ENCODE measurements at places on chromosomes 3 and 15.
A peak's percentile ranks its signal among the peaks of the same experiment; 100 is the strongest.

GRCh38 chr3:176590722-176591121, 606.6 kb downstream of the TBL1XR1 start:
- DNase-seq: no peak

GRCh38 chr3:106425026-106425425, 556.2 kb upstream of the CBLB start:
- no peak for DNase-seq

DNA sequence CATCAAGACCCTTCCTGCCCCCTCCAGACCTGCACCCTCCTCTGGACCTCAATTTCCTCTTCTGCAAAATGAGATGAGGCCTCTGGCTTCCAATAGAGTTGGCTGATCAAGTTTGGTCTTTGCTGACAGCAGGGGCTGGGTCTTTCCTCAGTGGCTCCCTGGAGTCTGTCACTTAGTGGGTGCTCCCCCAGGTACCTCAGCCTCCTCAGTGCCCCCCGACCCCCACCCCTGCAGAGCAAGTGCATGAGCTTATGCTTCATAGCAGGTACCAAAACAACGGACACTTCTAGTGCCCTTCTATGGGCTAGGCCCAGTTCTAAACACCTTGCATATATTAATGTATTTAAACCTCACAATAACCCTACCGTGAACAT, 6.9 kb upstream of the PLXND1 start:
- DNase-seq: no peak

DNA sequence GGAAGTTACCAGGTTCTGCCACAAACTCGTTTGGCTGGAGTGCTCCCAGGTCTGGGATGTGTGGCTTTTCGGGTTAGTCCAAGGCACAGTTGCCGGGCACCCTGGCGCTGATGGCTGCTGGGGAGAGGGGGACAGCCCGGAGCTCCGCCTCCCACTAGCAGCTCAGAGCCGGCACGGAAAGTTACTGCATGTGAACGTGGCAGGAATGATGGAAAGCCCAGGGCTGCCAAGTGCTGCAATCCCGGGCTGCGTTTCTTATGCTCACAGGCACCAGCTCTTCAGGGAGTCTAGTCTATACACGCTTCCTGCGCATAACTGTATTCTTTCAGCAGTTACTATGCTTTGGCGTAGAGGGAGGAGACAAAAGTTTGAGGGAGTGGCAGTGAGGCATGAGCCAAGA, 141.8 kb upstream of the ICE2 start:
- DNase-seq: no peak

DNA sequence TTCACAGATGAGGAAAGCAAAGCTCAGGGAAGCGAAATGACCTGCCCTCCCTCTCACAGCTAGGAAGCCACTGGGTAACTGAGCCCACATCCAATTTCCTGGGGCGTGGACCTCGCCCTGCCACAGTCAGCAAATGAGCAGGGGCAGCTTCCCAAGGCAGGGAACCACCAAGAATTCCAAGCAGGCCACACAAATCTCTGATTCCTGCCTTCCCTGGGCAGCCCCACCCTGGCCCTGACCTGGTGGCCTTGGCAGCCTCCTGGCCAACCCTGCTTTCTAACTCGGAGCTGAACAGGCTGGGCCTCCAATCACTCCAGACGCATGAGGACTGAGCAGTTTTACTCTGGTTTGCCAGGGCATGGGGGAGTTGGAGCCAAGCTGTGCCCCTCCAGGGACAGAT, 203.7 kb upstream of the TLE3 start:
- DNase-seq: no peak

- no peak for DNase-seq
Measured at GRCh38 chr3:88984256-88984655, 123.2 kb upstream of the EPHA3 start.

DNA sequence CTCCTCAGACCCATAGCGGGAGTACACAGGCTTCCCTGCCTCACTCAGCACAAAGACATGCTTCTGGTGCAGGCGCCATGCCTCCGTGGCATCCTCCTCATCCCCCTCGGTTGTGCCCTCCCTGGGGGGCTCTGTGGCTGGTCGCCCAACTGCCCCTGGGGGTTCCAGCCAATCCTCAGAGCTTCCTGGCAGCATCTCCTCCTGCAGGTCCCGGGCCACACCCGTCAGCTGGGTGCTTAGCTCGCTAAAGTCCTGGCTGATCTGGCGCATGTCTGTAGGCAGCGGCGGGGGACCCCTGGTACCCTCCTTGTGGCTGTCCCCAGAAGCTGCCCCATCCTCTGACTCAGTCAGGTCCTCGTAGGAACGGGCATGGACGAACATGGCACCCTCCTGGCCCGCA, 7.9 kb upstream of the MST1R start:
- DNase-seq: no peak

- DNase-seq: no peak
Measured at GRCh38 chr3:47318916-47319315, 36.2 kb downstream of the KLHL18 start.

- no peak for DNase-seq
Measured at GRCh38 chr3:68958932-68959331, 26.6 kb upstream of the TAFA4 start.

DNA sequence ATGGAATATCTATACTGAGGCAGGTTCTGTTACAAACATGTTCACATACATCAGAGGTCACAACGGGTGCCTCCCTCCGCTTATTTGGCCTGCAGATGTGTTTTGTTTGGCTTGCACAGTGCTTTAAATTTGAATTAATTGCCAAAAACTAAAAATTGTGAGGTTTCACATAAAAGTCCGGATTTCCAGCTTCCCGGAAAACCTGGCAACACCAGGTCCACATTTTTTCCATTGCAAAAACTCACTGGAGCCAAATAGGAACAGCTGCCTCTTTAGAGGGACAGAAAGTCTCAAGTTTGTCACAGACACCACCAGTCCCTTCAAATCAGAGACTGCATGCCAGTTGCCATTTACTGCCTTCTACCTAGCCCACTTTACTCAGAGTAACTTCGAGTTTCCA, 205.9 kb upstream of the MDFIC2 start:
- DNase-seq: no peak

DNA sequence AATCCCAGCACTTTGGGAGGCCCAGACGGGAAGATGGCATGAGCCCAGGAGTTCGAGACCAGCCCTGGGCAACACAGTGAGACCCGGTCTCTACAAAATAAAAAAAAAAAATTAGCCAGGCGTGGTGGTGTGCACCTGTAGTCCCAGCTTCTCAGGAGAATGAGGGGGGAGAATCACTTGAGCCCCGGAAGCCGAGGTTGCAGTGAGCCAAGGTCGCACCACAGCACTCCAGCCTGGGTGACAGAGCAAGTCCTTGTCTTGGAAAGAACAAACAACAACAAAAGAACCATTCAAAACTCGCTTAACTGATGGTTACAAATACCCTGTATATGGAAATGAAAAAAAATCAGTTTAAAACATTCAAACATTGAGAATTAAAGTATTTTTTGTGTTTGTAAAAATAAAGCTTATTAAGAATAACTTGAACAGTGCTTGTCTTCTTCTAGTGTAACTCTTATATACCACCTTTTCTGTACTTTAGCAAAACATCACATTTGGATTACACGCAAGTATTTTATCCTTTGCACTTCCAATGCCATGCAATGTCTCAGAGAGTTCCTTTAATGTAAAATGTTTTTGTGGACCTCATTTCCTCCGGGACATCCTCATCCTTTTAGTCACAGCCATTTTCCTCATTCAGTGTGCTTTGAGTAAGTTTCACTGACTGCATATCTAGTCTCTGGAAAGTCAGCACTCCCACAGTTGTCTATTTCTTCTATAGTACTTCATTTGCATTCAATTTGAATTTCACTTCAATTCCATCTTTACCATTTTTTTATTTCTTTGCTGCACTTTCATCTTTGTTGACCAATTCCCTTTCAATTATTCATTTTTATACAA, 113.0 kb upstream of the GOLGA8J start:
- no peak for DNase-seq

GRCh38 chr3:124653071-124653796, 77.0 kb upstream of the UMPS start:
- DNase-seq: no peak

DNA sequence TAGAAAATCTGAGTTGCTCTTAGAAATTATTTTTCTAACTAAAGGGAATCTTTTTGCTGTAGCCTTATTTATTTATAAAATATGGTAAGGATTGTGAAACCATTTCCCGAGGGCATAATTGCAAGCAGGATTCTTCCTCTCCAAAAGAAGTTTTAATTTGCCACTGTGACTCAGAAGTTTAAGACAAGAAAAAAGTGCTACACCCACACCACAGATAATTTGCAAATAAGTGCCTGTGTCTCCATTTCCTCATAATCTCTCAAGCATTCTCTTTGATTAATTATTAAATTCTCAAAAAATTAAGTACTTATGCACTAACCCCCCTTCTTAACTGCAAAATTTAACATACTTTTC, 43.6 kb downstream of the RASA2 start:
- DNase-seq: no peak

DNA sequence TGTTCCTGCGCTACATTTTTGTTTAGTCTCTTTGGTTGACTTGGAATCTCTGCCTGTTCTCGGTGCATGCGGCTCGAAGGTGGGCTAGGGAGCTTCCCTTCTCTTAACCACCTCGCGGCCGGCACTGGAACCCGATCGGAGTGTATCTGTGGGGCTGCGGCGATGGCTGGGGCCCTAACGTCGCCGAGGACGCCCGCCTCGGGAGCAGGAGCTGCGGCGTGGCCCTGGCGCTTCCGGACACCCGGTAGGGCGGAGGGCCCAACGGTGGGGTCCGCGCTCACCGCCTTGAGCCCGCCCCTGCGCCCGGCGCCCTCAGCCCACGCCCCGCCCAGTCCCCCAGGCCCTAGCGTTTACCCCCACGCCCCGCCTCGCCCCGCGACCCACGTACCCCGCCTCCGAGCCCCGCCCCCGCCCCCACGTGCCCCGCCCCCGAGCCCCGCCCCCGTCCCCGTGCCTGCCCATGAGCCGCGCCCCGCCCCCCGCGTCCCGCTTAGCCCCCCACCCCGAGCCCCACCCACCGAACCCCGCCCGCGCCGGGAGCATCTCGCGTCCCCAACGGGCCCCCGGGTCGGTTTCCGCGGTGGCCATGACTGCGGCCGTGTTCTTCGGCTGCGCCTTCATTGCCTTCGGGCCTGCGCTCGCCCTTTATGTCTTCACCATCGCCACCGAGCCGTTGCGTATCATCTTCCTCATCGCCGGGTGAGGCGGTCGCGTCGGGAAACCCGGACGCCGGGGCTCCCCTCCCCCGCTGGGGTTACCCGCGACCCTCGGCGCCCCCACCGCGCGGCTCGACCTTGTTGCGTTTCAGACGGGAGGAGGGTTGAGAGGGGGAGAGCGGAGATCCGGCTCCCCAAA, at the start of gene APH1B:
APH1B (plus strand) TSS at position 568 of the 855 bp plus-strand sequence; CDS start at position 587, 19 bp downstream.
- peak; percentile 88 for DNase-seq

GRCh38 chr3:64467255-64467944, 220.4 kb downstream of the ADAMTS9 start:
- no peak for DNase-seq
